ENCODE measurements at places on chromosomes 3 and 15.

DNA sequence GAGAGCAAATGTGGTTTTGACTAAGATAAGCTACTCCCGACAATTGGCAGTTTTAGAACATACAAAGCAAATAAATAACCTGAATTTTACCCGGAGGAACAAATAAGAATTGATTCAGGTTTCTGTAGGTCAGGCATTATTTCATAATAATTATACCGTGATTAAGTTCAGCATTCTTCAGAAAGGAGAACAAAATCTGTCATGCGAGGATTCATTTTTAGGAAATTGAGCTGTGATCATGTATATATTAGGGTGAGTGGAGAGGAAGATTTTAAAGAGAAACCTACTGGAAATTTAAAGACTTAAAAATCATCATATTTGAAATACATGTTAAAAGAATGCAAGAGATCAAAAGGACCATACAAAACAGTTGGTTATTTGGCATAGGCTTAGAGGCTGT lies 20.5 kb downstream of the ZNF609 start:
- DNase-seq: no peak

DNA sequence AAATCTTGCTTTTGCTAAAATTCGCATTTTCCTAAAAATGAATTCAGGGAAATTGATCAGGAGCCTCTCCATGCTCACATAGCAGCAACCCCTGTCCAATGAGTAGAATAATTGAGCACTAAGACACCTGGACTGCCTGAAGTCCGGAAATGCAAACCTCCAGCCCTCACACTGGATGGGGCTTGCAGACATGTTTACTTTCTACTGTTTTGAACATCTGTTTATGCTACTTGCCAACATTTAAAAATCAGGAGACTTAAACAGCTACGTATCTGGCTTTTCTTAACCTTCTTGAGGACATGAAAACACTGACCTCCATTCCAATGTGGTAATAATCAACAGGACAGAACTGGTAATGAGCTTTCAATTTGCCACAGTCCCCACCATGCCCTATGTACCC lies 184.4 kb downstream of the SHOX2 start:
- DNase-seq: no peak

- DNase-seq: no peak
These were observed 181.6 kb downstream of the ROBO1 start for GRCh38 chr3:79586232-79586631.

- DNase-seq: no peak
These were observed 38.9 kb downstream of the TMEM266 start for GRCh38 chr15:76098685-76099084.

- no peak for DNase-seq
These were observed 14.9 kb upstream of the SHC4 start for GRCh38 chr15:48978638-48979037.

GRCh38 chr3:141275032-141275422 lies 43.4 kb downstream of the PXYLP1 start:
- DNase-seq: no peak

DNA sequence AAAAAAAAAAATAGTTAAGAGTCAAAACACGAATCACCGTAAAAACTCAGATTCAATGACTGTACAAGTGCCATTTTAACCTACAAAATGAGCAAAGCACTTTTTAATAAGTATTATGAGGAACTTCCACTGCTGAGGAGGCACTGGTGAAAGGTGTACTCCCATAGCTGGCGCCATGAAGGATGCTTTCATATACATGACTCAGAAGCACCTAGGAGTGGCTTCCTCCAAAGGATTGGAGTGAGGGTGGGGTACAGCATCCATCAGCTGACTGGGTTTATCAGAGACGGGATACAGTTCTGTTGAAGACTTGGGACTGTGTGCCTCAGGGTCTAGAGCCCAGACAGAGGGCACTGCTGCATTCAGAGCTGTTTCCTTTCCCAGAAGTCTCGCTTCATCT lies 60.9 kb upstream of the MEX3B start:
- no peak for DNase-seq

DNA sequence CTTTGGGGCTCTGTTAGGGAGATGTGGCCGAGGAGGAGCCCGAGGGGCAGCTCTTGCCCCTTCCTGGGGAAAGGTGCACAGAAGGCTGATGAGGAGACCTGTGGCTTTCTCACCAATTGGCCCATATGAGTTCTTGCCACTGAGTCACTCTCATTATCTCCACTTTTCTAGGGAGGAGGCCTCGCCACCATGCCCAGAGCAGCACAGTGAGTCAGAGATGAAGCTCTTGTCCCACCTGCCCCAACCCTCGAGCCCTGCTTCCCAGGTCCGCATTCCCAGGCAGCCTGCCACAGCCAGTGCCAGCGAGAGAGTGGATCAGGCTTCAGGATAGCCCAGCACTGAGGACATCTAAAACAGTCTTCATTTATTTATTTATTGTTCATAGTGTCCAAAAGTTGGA lies 53.5 kb downstream of the AMOTL2 start:
- no peak for DNase-seq

DNA sequence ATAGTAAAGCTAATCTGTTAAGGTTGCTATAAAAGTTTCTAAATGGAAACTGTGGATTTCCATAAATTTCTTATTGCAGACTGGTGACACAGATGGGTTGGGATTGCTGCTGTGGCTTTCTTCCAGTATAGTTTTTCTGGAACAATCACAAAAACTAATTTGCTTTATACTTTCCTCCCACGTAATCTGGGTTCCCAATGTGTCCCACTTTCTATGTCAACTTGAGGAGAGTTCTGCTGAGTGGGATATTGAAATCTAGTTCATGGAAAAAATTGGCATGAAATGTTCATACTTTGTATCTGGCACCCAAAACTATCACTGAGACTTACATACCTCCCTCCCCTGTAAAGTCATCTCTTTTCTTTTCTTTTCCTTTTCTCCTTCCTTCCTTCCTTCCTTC lies 126.8 kb downstream of the TGFBR2 start:
- no peak for DNase-seq

- DNase-seq: no peak
These were observed 50.0 kb upstream of the PSMD6 start for GRCh38 chr3:64073158-64073761.

DNA sequence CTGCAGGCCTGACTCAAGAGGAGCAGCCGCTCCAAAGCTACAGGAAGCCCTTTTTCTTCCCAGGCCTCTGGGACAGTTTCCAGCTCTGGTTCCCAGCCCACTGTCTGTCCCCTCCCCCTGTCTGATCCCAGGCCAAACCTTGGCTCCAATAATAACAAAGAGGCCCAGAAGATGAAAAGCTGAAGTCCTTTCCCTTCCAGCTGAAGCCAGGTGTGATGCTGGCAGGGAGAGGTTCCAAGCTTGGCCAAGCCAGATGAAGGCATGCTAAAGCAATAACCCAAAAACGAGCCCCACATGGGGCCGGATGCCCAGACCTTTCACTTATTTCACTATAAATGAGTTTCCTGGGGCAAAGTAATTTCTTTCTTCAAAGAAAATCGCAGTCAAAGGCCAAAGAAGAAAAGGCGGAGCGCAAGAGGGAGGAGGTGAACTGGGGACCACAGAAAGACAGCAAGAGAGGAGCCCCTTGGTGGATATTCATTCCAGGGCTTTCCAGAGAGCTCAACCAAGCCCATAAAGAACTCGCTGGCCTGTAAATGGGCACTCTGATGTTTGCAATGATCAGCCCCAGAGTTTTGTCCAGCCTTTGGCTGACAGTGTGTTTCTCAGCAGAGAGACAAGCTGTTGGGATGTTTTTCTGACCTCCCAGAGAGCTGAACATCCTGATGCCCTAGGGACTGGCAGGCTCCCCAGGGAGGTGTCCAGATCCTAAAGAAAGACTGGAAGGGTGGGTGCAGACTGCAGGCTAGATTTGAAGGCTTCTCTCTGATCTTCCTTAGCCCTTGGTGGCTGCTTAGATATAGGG lies 157.6 kb downstream of the UACA start:
- no peak for DNase-seq

GRCh38 chr3:107421170-107421792 lies 44.0 kb downstream of the CCDC54 start:
- peak; percentile 58 for DNase-seq

GRCh38 chr15:71753346-71753745 lies 57.0 kb upstream of the NR2E3 start:
- DNase-seq: no peak

GRCh38 chr15:85452436-85452835 lies 72.0 kb downstream of the AKAP13 start:
- no peak for DNase-seq
